ENCODE measurements at places on chromosomes 5 and 9.

DNA sequence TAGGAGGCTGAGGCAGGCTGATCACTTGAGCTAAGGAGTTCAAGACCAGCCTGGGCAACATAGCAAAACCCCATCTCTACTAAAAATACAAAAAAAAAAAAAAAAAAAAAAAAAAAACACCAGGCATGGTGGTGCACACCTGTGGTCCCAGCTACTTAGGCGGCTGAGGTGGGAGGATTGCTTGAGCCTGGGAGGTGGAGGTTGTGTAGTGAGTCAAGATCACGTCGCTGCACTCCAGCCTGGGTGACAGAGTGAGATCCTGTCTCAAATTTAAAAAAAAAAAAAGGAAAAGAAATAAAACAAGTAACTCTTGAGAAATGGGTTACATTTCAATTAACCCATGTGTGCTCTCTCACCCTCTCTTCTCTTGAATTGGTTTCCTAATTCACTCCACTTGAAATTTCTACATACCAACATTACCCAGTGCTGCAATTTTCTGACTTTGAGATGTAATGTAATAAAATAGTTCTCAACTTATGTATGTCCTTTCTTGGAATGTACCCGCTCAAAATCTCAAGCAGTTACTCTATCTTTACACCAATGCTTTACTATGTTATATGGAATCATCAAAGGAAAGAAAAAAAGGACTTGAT lies 35.8 kb downstream of the TMEM245 start:
- DNase-seq, result no peak

DNA sequence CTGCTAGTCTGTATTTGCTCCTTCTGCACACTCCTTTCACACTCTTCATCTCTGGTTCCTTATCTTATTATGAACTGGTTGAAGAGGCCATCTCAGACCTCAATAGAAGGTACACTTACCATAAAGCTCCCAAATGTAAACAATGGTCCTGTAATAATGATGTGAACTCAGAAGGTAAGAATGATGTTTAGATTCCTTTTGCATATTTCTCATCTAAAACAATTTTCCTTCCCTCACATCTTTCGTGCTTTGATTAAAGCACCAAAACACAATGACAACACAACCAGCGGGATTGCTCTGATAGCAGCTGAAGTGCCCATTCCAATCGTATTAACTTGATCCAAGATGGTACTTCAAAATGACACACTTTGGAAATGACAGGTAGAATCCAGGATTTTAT lies 34.3 kb downstream of the NFIB start:
- DNase-seq, result no peak

DNA sequence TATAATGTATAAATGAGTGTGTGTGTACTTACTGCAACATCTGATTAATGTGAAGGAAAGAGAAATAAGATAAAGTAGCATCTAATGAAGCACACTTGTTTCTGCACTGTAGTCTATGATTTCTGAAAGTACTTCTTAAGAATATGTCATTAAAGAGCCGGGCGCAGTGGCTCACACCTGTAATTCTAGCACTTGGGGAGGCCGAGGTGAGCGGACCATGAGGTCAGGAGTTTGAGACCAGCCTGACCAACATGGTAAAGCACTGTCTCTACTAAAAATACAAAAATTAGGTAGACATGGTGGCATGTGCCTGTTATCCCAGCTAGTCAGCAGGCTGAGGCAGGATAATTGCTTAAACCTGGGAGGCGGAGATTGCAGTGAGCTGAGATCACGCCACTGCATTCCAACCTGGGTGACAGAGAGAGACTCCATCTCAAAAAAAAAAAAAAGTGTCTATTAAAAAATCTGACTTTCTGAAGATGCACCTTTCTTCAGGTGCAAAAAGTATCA lies 556.9 kb downstream of the PTPRD start:
- no peak for DNase-seq

- DNase-seq, result no peak
These were observed 190.6 kb downstream of the MPDZ start for GRCh38 chr9:13088720-13089427.
